RCC 7860 (cell line): ENCODE measurements at places on chromosomes 2 and 18.

GRCh38 chr2:228917220-228917619 is 353.9 kb downstream of the PID1 start:
- DNase-seq: no peak

DNA sequence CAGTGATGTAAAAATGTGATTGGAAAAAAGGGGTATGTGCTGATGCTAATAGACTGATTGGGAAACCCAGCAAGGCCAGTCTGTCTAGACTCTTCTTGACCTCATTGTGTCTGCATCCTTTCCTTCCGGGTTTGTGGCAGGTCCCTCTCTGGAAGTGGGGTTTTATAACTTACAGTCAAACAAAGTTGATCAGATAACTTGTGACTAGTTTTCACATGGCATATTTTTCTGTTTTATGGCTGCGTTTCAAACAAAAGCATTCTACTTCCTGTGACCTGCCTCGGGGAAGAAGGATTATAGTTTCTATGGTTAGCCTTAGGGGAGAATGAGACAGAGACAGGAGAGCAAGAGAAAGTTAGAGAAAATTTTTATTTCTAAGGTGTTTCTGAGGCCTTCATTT is 188.7 kb upstream of the HNMT start:
- no peak for DNase-seq

DNA sequence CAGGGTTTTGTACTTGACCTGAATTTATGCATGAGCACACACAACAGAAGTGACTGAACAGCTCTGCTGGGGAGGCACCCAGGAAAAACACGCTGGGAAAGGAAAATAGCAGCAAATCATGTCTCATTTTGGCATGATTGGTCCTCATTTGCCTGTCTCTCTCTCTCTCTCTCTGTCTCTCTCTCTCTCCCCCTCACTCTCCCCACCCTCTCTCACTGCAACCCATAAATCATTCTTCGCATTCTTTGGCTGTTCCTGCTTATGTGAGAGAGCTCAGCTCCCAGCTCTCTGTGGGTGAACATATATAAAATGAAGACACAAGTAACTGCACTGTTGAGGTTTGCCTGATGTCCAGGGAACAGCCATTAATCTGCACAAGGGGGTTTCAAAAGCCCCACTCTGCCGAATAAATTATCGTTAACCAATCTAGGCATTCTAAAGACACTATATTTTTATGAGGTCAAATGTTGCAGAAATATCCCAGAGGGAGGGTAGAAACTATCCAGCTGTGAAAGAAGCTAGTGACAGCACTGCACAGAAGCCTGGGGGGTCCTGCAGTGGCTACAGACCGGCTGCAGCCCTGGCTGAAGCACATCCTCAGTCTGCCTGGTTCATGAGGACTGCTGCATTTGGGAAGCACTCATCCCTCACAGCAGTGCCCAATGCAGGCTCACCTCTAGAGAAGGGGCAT is 260.3 kb downstream of the AFF3 start:
- peak; percentile 93 for DNase-seq

GRCh38 chr2:104050656-104051242 is 803.2 kb upstream of the POU3F3 start:
- DNase-seq: no peak

DNA sequence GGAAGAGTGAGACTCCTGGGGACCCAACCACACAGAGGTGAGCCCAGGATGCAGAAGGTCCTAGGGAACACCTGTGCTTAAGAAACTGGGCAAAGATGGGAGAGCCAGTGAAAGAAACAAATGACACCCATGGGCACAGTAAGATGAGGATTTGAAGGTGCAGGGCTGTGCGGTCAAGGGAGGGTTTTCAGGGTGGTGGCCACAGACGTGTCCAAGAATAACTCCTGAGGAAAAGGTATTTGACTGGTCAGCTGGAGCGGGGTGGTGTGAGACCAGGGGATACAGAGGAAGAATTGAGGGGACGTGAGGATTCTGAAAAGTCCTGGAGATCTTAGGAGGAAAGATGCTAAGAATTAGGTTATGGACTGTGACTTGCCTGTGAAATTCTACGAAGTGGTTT is 142.9 kb downstream of the TMEM163 start:
- no peak for DNase-seq

DNA sequence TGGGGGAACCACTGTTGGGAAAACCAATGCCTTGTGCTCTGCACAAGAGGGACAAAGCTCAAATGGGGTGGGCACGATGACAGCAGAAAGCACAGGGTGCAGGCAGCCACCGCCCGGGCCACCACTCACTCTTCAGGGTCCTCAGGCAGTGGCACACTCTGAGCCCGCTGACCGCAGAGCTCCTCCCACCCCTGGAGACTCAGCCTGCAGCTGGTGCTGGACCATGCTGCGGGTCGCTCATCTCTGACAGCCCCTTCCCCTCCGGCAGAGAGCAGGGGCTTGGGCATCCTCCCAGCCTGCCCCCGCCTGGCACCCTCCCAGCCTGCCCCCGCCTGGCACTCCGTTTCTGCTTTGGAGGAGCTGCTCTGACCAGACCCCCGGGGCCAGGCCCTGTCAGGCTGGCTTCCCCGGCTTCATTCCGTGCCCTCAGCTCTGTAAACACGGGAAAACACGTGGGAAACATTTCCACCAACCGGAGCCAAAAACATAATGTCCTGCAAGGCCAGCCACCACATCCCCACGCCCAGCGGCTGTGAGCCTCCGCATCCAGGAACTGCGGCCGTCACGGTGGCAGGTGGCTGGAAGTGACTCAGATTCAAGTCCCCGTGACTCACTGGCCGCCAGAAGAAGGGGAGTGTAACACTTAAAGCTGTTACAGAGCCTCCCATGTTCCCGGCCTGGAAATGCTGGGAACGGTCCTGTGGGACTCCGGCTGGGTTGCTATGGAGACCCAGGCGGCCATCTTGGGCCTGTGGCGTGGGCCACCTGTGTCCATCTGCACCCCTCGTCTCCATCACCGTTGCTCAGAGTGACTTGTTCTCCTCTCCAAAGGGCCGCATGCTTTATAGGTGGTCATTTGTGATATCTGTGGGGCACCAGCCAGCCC is 6.8 kb upstream of the SNED1 start:
- DNase-seq: peak; percentile 79

DNA sequence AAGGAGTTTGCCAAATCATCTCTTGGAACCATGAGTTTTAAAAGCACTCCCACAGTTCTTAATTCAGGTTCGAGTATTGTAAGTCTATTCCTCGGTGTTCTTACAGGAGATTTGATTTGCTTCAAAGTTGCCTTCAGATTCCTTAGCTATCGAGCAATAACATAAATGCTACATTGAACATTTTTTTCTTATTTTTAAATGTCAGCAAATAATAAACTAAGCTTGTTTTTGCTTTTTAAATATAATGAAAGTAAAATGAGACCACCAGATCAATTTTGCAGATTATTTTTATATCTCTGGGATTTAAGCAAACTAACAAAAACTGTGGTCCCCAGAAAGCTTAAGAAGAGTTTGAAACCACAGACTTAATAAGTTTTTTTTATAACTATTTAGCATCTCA is 195.5 kb downstream of the LNPK start:
- DNase-seq: no peak

DNA sequence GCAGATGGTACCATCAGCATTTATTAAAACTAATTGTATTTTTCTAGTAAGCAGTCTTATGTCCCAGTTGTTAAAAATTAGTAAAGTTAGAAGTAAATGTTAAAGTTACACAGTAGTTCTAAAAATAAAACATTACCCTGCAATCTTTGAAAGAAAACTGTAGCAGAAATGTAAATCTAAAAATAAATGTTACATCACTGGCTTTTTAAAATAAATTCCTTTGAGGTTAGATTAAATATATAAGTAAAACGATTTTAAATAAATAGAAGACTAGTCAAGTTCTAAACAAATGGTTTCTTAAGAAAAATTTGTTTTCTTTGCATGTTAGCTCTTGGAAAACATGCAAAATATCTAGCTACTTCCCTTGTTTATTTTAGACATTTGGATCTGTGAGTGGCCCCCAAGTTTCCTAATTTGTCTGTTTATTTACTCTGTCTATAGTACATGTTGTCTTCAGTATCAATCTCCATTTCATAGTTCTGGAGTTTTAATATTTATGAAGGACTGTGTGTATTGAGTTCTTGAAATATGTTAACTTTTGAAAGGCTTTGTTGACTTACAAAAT is 58.2 kb downstream of the GLS start:
- no peak for DNase-seq

GRCh38 chr18:49573835-49574234 is 12.0 kb downstream of the LIPG start:
- DNase-seq: no peak

DNA sequence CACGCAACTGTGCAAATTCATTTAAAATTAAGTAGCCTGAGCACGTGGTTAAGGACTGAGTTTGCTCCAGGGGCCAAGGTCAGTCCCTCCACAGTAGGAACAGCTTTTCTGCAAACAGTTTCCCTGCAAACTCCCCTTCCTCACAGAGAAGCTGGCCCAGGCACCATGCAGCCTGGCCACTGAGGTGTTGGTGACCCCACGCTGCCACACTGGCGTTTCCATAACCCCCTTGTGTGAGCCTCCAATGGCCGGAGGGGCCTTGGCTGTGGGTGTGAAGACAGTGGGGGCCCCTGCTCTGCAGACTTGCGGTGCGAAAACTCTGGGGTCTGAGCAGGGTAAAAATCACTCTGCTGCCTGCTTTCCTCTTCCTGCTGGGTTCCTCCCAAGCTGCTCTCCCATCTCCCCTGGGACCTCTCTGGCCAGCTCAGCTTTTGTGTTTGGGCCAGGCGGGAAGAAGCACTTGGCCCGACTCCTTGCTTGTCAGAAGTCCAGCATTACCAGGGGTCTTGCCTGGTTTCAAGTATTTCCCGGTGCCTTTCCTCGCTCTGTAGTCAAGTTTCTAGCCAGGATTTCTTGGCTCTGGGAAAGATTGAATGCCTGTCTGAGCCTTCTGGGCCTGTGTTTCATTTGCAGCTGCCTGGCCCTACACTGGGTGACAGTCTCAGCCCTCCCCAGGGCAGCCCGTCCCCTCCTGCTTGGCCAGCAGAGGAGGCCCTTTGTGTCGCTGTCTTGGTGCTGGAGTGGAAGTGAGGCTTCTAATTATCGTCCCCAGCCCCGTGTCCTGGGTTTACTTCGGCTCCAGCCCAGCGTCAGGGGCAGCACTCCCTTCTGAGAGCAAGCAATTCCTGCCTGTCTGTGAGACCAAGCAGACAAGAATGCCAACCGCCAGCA is 131.4 kb upstream of the SLC1A4 start:
- no peak for DNase-seq

DNA sequence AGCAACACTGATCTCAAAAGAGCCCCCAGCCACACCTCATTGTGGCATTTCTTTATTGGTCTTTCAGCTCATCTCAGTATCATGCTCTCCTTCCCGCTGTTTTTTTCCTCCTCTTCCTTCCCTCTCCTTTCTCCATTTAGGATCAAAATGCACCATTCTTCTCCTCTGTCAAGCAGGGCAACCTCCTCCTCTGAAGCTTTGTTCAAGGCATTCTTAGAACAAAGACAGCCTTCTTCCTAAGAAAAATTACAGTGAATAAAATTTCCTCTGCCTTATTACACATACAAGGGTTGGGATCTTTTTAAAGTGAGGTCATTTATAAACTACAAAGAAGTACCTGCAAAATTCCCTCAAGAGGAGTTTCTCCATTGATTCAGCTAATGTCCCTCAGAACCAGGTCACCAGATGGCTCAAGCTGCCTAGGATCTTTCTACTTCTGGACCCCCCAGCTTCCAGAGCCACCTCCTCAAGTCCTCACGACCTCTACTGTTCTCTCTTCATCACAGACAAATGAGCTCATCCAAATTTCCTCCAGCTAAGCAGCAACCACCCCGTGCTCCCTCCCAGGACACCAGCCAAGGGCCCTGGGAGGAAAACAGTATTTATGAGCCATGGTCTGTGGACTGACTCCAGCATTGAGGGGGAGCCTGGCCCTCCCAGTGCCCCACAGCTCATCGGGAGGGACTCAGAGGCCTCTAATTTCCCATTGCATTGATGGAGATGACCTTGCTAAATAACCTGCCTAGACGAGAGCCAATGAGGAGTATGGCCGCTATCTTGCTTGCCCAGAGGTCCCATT is 18.0 kb downstream of the SFXN5 start:
- DNase-seq: no peak

DNA sequence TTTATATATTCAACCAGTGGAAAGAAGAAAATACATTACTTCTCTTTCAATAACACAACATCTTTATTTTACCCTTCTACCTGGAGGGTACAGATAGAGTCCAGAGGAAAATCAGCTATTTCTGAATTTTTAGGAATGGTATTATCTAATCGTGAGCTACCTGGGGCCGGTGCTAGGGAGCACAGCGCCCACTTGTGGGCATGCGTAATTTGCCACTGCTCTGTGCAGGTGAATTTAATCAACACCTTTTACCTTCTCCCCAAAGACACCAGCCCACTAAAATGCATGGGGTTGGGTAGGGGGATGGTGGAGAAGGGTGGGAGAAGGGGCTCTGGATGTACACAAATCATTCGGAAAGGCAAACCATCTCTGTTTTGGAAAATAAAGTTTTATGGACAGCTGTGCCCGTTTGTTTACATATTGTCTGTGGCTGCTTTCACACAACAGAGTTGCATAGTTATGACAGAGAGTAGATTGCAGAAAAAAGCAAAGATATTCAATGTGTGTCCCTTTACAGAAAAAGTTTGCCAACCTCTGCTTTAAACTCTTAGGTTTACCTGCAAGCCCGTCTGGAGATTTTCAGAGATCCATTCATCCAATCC is 51.5 kb upstream of the DCC start:
- no peak for DNase-seq

DNA sequence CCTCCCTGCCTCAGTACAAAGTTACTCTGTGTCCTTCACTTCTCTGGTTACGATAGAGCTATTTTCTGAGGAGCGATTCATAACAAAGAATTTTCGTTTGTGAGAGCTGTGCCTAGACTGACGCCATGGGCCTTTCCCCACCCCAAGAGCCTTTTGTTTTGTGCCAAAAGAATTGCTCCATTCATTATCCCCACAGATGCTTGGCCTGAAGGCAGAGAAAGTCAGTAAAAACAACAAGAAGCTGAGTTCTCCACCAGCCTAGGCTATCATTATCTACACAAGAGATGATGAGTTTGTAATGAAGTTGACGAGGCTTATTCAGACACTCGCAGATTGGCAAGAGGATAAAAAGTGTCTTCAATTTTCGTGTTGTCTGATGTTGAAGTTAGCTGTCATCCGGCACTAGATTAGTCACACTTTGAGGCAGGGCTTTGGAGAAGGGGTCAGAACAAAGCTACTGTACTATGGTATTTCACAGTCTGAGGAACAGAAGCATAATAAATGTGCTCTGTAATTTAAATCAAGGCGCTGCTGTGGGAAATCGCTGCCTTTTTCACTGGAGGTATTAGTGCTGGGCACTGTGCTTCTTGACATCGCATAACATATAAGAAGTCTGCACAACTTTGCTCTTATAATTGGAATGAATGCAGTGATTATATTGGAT is 278.4 kb upstream of the FIGN start:
- DNase-seq: peak; percentile 92

DNA sequence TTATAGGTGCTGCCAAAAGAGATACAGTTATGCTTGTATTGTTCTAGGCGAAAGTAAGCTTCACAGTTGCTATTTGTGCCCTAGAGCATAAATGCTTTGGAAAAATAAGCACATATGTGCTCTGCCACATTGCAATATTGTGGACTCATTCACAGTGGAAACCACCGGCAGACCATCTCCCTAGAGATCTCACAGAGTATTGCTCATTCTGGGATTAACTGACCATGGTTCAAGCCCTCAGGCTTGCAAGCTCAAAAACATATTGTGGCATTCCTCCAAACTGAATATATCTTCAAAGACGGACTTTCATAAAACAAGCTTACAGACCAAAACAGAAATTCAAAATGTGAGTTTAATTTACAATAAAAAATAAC is 158.2 kb upstream of the CCDC150 start:
- DNase-seq: no peak

- DNase-seq: no peak
Observed at GRCh38 chr18:37309861-37310260, 255.7 kb downstream of the CELF4 start.

GRCh38 chr2:152022090-152022489 is 76.8 kb downstream of the CACNB4 start:
- no peak for DNase-seq
